Activated CD4-positive, alpha-beta memory T cell treated with anti-CD3 and anti-CD28 coated beads, Interleukin-2, amount 10 ng/mL, durations not matched to agents 7 days and 5 days (primary cell): ENCODE measurements at places on chromosomes 7 and 10. TPM values are rescaled to one million over a fixed set of nuclear protein-coding genes. Genes with fewer than 3 reads are reported as not detected.

PITX3 gene
- total RNA-seq: not detected

TAS2R41 gene
- total RNA-seq: not detected

ANK3 gene
- total RNA-seq: 15.0 TPM

STEAP4 gene
- not detected for total RNA-seq

HOGA1 gene
- total RNA-seq: not detected

DENND11 gene
- total RNA-seq: 24.5 TPM

GRCh38 chr7:156793334-156793733 is 99.6 kb downstream of the LMBR1 start:
- no peak for DNase-seq

- DNase-seq: no peak
Measured at GRCh38 chr10:75506930-75507329, 75.5 kb downstream of the LRMDA start.

DNA sequence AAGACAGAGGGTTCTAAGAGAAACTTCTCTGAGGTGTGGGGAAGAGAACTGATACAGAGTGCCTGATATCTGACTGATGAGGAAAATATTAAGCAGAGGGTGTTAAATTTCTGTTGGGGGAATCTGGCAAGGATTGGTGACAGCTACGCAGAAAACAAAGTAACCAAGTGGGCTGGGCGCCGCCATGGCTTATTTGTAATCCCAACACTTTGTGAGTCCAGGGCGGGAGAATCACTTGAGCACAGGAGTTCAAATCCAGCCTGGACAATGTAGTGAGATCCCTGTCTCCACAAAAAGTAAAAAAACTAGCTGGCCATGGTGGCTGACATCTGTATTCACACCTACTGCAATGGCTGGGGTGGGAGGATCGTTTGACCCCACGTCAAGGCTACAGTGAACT is 2.1 kb upstream of the C7orf25 start:
- DNase-seq: no peak

GRCh38 chr7:131931370-131931769 is 374.9 kb upstream of the PODXL start:
- DNase-seq: no peak

GRCh38 chr7:39709029-39709428 is 85.7 kb downstream of the RALA start:
- no peak for DNase-seq

GRCh38 chr10:86863484-86863842 is 94.0 kb downstream of the MMRN2 start:
- DNase-seq: no peak

GRCh38 chr10:113604572-113604971 is 51.7 kb downstream of the HABP2 start:
- no peak for DNase-seq

GRCh38 chr7:82700741-82701140 is 257.2 kb upstream of the CACNA2D1 start:
- no peak for DNase-seq

DNA sequence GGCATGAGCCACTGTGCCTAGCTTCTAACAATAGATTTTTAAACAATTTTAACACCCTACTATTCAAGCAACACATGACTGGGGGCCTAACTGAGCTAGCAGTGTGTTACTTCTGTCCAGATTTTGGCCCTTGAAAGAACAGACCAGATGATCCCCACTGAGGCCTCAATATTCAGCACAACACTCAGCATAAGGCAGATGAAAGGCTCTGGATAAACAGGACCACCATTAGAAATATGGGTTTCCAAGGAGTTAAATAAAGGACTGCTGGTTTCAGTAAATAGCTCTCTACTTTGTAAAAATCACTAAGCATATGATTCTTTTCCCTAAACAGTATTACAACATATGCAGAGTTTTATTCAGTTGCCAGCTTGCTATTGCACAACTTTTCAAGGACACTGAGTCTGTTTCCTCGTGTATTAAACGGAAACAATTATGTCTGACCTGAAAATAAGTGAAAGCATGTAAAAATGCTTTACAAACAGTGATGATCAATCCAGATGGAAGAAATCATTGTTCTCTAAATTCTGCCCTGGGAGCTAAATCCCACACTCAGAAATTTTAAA is 23.8 kb upstream of the FZD1 start:
- DNase-seq: no peak

GRCh38 chr10:125231813-125232475 is 71.6 kb upstream of the CTBP2 start:
- no peak for DNase-seq

- no peak for DNase-seq
Measured at GRCh38 chr7:47520406-47520805, 61.5 kb downstream of the TNS3 start.

- no peak for DNase-seq
Measured at GRCh38 chr10:34962866-34963265, 127.3 kb downstream of the CUL2 start.

GRCh38 chr10:2627969-2628368 is 439.4 kb upstream of the PFKP start:
- DNase-seq: no peak
